A549 treated with dexamethasone at 1 μM for 4 hours (cell line): ENCODE measurements at places on chromosomes 2 and 18. TPM values are rescaled to one million over a fixed set of nuclear protein-coding genes. Genes with fewer than 3 reads are reported as not detected.

The CACNB4 gene
- total RNA-seq = 0.14 to 0.36 TPM (median 0.19 TPM) in 5 replicates

The GALR1 gene
- total RNA-seq = not detected in 5 replicates

The RUFY4 gene
- not detected in 5 replicates for total RNA-seq

The CNTNAP5 gene
- total RNA-seq = not detected in 5 replicates

The KCNJ13 gene
- not detected in 5 replicates for total RNA-seq

The IL18RAP gene
- 0.06 to 0.14 TPM (median 0.12 TPM) in 3 of 5 replicates, not detected in the others for total RNA-seq

The GCG gene
- 0.07 to 0.18 TPM in 2 of 5 replicates, not detected in the others for total RNA-seq

The TLX2 gene
- total RNA-seq = 0.17 to 0.31 TPM (median 0.21 TPM) in 5 replicates

The GLI2 gene
- 15.0 to 31.4 TPM (median 28.8 TPM) in 5 replicates for total RNA-seq

The MYO5B gene
- total RNA-seq = 6.9 to 8.7 TPM (median 7.3 TPM) in 5 replicates

The IL36RN gene
- 0.03 to 0.12 TPM in 2 of 5 replicates, not detected in the others for total RNA-seq

The COL6A3 gene
- 0.18 to 0.41 TPM (median 0.33 TPM) in 5 replicates for total RNA-seq

The SULT1C2 gene
- 0.33 to 0.65 TPM (median 0.41 TPM) in 5 replicates for total RNA-seq

The RAB11FIP5 gene
- 29.2 to 34.5 TPM (median 32.8 TPM) in 5 replicates for total RNA-seq

The ACTG2 gene
- 0.18 to 0.45 TPM (median 0.28 TPM) in 5 replicates for total RNA-seq
